ENCODE measurements at places on chromosomes 7 and 10.

- DNase-seq = no peak
Measured at GRCh38 chr7:117412946-117413559, 14.2 kb downstream of the ASZ1 start.

DNA sequence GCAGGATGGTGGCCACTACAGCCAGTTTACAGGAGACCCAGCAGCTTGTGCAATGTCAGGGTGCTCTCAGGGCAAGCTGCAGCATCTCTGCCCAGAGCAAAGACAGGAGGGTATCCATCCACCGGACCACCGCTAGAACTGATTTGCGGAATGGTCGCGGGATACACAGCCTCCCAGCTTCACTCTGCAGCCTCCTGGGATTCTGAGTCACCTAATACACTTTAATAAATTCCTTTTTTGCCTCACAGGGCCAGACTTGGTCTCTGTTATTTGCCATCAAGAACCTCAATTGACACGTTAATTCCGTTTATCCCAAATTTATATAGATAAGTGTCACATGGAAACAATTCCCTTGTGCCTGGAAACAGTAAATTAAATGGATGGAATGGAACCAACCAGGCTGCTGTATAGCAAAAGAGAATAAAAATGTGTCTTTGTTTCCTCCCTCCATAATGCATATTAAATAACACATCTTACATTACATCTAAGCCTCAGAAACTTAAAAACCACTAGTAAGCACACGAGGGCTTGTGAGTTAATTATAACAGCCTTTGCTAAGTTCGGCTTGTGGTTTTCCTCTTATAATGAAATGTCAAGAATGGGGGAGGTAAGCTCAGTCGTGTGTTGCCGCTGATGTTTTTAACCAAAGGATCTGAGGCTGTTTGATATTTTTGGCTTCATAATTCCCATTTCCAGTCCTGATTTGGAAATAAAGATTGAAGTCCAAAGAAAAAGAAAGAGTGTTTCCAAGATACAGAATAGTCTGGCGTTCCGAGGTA, 52.1 kb downstream of the ADRB1 start:
- no peak for DNase-seq

GRCh38 chr10:13001041-13001886, at the start of gene CCDC3:
Gene CCDC3 (minus strand): TSS chr10:13001713. CDS start chr10:13001570, 143 bp downstream.
- DNase-seq = no peak

DNA sequence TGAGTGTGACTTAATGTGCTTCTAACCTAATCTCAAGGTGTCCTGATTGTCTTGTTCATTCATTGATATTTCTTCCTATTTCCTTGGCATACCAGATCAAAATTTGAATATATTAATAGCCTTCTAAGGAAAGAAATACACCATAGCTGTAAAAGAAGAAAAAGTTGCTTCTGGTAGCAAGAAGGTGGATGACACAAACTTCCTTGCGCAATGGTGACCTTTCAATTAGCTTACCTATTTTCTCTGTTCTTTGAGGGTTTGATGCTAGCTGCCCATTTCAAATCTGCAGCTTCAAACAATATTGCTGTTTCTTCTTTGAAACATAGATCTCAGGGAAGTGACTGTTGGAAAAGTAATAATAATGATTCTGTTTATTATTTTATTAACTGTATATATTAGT, 108.8 kb downstream of the ADAM22 start:
- no peak for DNase-seq

All from hippocampal formation (tissue), 2 donors.